Right forelimb (tissue), 1 donor: ENCODE measurements at places on chromosomes 6 and 20.

DNA sequence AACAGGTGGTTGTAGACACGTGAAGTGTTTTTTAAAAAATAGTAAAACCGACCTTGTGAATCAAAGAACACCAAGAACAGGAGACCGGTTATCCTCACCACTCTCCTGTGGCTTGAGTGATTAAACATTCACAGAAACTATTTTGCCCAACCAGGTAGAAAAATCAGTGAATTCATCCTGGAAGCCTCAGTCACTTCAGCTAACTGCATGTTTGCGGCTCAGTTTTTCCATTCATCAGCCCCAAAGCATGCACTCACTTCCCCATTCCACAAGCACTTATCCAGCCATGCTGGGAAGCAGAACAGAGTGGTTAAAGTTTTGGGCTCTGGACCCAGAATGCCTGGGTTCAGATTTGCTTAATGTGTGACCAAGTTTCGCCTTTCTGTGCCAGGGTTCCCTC, 2.4 kb downstream of the LRRN4 start:
- no peak for DNase-seq

DNA sequence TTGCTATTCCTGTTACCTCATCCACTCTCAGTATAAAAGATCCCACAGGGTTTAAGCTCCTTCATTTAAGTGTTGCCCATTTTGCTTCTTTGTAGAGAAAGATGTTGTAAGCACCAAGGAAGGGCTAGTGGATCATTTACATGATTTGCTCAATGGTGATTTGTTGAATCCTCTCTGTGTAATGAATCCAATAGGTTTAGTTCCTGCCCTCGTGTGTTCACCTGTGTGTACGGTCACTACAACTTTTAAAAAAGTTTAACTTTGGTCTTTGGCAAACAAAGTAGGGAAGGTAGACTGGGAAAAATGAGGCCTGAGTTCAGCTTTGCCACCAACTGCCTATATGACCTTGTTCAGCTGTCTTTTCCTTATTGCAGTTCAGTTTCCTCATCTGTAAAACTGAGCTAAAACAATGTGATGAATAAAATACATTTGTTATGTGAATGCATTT, 51.5 kb downstream of the DHX35 start:
- DNase-seq, result no peak

DNA sequence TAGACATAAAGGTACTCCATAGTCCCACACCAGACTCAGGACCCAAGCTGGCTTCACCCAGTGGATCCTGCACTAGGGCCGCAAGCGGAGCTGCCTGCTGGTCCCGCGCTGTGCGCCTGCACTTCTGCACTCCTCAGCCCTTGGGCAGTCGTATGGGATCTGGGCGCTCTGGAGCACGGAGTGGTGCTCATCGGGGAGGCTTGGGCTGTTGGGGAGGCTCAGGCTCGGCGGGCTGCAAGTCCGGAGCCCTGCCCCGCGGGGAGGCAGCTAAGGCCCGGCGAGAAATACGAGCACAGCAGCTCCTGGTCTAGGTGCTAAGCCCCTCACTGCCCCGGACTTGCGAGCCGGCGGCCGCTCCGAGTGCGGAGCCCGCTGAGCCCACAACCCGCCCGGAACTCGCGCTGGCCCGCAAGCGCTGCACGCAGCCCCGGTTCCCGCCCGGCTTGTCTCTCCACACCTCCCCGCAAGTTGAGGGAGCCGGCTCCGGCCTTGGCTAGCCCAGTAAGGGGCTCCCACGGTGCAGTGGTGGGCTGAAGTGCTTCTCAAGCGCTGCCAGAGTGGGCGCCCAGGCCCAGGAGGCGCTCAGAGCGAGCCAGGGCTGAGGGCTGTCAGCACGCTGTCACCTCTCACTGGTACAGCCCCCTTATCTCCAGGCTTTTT, 33.4 kb upstream of the GCNT2 start:
- no peak for DNase-seq

DNA sequence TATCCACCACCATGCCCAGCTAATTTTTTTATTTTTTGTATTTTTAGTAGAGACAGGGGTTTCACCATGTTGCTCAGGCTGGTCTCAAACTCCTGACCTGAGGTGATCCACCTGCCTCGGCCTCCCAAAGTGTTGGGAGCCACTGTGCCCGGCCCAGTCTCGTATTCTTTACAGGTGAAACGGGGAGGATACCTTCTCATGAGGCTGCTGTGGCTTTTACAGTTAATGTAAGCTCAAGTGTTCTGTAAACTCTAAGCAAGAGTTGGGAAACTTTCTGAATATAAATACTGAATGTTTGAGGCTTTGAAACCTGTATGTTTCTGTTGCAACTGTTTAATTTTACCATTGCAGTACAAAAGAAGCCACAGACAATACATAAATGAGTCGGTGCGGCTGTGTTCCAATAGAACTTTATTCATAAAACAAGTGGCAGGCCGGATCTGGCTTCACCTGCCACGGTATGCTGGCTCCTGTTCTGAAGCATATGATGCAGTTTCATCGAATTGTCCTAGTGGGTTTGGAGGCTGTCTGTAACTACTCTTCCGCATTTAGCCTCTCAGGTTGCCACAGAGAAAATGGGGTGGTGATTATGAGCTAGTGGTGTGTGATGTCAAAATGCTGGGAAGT, 192.5 kb upstream of the ZFP64 start:
- no peak for DNase-seq

DNA sequence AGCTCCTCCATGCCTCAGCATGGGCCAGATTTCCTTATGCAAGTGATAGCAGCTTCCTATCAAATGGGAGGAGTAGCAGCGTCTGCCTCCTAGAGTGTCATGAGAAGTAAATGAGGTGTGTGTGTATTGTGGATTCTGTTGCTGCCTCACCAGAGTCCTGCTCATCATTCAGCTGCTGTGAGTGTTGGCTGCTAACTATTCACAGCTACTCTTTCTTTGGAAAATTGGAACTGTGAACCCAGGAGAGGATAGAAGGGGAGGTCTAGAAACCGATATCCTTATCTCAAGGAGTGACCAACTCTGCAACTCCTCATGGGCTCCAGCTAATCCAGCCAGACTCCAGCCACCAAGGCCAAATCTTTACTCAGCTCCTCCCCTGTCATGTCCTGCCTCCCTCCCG, 63.3 kb downstream of the TOX2 start:
- no peak for DNase-seq

GRCh38 chr6:62283796-62284411, 2.1 kb downstream of the KHDRBS2 start:
- no peak for DNase-seq

GRCh38 chr6:44473393-44474189, 86.1 kb downstream of the CDC5L start:
- peak; percentile 29 for DNase-seq

DNA sequence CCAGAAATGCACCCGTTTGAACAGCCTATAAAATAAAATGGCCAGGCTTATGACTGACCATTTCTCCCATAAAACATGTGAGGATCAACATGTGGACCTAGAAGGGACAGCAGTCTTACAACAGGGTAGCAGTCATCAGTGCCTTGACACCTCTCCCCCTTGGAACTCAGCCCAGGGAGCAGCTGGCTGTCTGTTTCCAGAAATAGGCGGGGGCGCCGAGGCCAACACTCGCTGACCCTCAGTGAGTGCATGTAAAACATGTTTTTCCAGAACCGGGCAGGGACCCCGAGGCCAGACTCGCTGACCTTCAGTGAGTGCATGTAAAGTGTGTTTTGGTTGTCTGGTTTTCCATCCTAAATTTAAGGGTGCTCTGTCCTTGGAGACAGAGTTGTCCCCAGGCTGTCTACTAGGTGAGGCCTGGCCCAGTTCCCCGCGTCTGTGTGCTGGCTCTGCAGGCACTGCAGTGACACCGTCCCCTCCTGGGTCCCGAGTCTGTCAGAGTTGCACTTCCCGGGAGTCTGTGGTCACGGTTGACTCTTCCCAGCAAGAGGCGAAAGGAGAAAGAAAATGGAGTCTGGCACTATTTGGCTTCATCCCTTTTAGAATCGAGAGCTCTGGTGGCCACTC, 19.8 kb upstream of the ADRM1 start:
- no peak for DNase-seq

DNA sequence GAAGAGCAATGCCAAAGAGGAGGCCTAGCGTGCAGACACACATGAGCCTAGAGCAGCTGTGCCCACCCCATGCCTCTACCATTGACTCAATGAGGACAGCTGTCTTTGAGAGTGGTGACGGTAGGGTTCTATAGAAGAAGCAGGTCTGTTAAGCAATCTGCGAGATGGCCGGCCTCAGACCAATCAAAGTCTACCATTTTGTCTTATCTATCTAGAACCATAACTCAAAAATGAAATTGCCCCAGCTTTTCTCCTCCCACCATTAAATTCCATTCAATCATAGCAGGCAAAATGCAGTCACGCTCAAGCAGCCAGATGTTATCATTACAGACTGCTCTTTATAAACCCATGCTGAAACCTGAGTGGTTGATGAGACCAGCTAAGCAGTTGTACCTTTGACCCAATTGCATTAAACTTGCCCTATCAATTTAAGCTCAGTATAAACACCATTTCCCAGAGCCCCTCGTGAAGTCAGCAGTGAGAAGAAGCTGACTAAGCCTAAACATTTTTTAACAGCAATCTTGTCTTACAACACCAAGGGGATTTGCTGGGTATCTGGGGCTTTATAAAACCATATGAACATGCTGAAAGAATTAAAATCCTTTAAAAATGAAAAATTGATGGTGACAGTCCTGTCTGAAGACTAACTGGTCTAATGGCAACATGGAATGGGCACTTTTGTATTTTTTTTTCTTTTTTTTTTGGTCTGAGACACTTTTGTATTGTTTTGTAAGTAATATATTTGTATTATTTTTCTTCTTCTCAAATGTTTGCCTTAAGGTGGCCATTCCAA, 57.5 kb downstream of the FOXC1 start:
- DNase-seq, result no peak
